ENCODE measurements at places on chromosomes 5 and 9. TPM values are rescaled to one million over a fixed set of nuclear protein-coding genes. Genes with fewer than 3 reads are reported as not detected.
A peak's percentile ranks its signal among the peaks of the same experiment; 100 is the strongest.

- H3K27ac ChIP-seq: no peak overlapping the region
- H3K36me3 ChIP-seq: no peaks in the 10 kb centered on the region
- peak overlapping the region; percentile 89 for H3K4me3 ChIP-seq
Observed at GRCh38 chr9:132242621-132243155, 80.8 kb downstream of the NTNG2 start.

DNA sequence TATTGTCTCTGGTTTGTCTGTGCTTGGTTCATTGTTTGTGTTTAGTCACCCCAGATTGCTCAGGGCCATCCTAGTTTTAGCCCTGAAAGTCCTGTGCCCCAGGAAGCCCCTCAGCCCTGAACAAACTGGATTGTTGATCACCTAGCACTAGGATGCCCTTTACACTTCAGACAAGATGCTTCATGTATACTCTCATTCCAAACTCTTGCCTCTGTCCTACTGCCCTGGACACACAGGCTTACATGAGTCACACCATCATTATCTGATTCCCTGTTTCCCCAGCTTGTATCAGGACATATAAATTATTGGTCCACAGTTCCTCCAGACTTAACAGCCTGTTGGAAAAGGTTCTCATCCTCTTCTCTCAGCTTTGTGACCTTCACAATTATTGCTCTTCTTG lies 120.1 kb downstream of the BAAT start:
- no peak overlapping the region for H3K4me3 ChIP-seq
- no peaks in the 10 kb centered on the region for H3K36me3 ChIP-seq
- H3K27ac ChIP-seq: no peak overlapping the region
- no peaks in the 10 kb centered on the region for H3K27me3 ChIP-seq
- peaks cover 1% of the 10 kb centered on the region for H3K4me1 ChIP-seq

DNA sequence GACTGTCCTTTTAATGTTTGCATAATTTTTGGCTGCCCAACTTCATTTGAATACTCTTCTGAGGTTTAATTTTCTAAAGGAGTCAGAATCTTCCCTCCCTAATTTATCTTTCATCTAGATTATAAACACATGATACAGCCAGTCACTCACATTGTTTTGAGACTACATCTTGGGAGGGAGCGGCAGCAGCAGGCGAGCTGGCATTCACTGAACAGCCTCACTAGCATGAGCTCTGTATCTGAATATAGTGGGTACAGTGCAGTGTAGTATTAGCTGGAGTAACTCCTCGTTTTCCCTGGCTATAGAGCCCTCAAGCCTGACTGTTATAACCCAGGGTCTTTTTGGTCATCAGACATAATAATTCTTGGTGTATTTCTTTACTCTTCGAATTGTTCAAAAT lies 969.2 kb upstream of the COX7C start:
- no peak for DNase-seq
- H3K4me1 ChIP-seq: peaks cover 8% of the 10 kb centered on the region
- H3K27me3 ChIP-seq: no peaks in the 10 kb centered on the region

DNA sequence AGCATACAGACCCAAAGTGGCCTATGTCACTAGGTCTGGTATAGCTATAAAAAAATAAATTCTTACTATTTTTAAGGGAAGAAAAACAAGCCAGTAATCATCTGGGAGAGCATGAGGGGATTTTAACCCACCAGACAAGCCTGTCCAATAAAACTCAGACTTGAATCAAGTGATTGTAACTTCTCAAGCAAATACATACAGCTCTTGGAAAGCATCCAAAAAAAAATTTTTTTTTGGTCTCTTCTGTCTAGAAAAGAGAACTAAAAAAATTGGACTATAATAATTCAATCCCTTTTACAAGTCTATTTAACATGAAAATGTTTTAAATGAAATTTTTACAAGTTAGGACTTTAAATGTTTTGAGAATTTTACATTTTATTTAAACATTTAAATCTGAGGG lies 61.7 kb downstream of the FBXL17 start:
- H3K36me3 ChIP-seq: no peaks in the 10 kb centered on the region
- H3K4me1 ChIP-seq: no peaks in the 10 kb centered on the region
- H3K4me3 ChIP-seq: no peak overlapping the region
- no peaks in the 10 kb centered on the region for H3K27me3 ChIP-seq

GRCh38 chr5:72130351-72130761 lies 23.1 kb downstream of the MAP1B start:
- H3K4me1 ChIP-seq: peaks cover 31% of the 10 kb centered on the region
- H3K27ac ChIP-seq: no peak overlapping the region
- H3K4me3 ChIP-seq: no peak overlapping the region
- no peak for DNase-seq
- H3K36me3 ChIP-seq: peaks cover 7% of the 10 kb centered on the region

- DNase-seq: peak; percentile 57
- H3K4me3 ChIP-seq: no peak overlapping the region
- no peaks in the 10 kb centered on the region for H3K36me3 ChIP-seq
- H3K4me1 ChIP-seq: no peaks in the 10 kb centered on the region
- H3K27ac ChIP-seq: no peak overlapping the region
- peaks cover 6% of the 10 kb centered on the region for H3K27me3 ChIP-seq
Observed at GRCh38 chr5:132500931-132501628, 10.5 kb upstream of the IRF1 start.

GRCh38 chr5:1966461-1966860 lies 83.7 kb upstream of the IRX4 start:
- DNase-seq: no peak
- H3K4me3 ChIP-seq: no peak overlapping the region
- no peaks in the 10 kb centered on the region for H3K36me3 ChIP-seq
- H3K4me1 ChIP-seq: peaks cover 25% of the 10 kb centered on the region

DNA sequence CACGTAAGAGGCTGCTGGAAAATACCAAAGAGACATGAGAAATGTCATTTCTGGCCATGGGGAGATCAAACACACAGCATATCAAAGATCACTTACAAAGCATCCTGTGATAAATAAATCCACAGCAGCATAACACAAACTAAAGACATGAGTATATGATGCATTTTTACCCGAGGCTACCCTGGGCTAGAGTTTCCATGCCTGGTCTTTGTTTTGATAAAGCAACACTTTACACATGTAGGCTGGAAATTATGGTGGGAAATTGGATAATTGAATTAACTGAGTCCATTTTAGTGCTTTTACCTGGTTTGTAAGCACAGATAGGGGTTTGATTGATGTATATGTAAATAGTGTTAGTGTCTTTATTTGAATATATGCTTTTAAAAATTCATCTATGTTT lies 288.4 kb downstream of the AOPEP start:
- no peak for DNase-seq
- no peaks in the 10 kb centered on the region for H3K4me1 ChIP-seq

GRCh38 chr5:155839251-155840037 lies 487.5 kb upstream of the SGCD start:
- no peaks in the 10 kb centered on the region for H3K36me3 ChIP-seq
- H3K4me1 ChIP-seq: no peaks in the 10 kb centered on the region
- no peak overlapping the region for H3K27ac ChIP-seq
- H3K27me3 ChIP-seq: no peaks in the 10 kb centered on the region

DNA sequence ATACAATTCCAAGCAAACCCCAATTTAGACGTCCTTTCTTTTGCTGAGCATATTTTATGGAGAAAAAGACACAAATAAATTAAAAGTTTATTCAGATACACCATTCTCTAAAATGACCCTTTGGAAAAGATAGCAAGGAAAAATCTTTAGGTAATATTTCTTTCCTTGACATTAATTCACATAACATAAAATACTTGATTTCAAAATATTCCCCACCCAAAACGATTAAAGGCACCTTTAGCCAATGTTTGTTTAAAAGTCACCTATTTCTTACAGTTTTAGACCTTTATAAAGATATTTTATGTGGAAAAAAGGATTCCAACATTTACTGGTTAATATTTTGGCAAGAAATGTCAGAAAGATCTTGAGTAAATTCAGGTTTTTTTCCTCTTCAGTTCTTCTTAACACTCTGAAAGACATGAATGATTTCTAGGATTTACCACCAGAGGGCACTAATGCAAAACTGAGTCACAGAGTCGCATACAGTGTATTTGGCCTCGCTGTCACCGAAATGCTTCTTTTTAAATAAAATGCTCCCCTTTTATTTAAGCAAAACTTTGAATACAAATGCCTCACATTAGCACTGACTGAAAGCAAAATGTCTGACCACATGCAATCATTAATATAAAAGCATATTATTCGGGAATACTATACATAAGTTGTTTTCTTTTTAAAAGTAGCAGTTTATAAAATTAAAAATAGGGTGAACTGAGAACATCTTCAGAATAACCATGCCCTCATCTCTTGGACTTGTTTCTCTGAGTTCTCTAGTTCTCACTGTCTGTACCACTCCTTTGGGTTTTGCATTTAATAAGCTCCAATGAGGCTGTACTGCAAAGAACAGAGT lies 122.5 kb downstream of the SLC1A3 start:
- no peak for DNase-seq
- H3K4me3 ChIP-seq: no peak overlapping the region
- no peaks in the 10 kb centered on the region for H3K36me3 ChIP-seq
- H3K27ac ChIP-seq: no peak overlapping the region

GRCh38 chr5:78327761-78328510 lies 32.5 kb upstream of the SCAMP1 start:
- H3K27ac ChIP-seq: no peak overlapping the region
- H3K36me3 ChIP-seq: no peaks in the 10 kb centered on the region
- H3K4me1 ChIP-seq: no peaks in the 10 kb centered on the region
- no peak for DNase-seq

GRCh38 chr5:67999391-67999790 lies 216.2 kb upstream of the PIK3R1 start:
- H3K27me3 ChIP-seq: no peaks in the 10 kb centered on the region
- no peaks in the 10 kb centered on the region for H3K36me3 ChIP-seq
- H3K4me1 ChIP-seq: no peaks in the 10 kb centered on the region
- no peak overlapping the region for H3K27ac ChIP-seq
- no peak for DNase-seq

GRCh38 chr5:173643964-173644363 lies 27.5 kb upstream of the BOD1 start:
- H3K4me3 ChIP-seq: no peak overlapping the region
- no peak overlapping the region for H3K27ac ChIP-seq
- H3K27me3 ChIP-seq: no peaks in the 10 kb centered on the region
- no peak for DNase-seq

DNA sequence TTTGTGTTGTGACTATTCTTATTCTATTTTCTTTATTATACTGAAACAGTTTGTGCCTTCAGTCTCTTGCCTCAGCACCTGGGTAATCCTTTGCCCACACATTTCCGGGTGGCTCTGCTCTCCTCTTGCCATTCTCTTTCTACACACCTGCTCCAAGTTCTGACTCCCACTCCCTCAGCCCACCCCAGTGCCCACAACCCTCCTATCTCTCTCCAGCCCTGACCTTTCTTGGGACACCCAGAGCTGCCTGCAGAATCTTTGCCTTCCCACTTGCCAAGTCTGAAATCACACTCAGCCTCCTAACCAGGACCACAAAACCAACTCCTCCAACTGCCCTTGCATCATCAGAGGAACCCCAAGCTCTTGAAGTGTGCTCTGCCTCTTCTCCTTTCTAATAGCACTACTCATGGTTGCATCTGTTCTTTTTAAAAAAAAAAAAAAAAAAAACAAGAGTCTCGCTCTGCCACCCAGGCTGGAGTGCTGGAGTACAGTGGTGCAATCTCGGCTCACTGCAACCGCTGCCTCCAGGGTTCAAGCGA lies 4.1 kb downstream of the SWI5 start:
- peak overlapping the region; percentile 85 for H3K27ac ChIP-seq
- H3K4me3 ChIP-seq: peak overlapping the region; percentile 43
- DNase-seq: no peak
- H3K4me1 ChIP-seq: peaks cover 39% of the 10 kb centered on the region
- peaks cover 8% of the 10 kb centered on the region for H3K36me3 ChIP-seq
- peaks cover 13% of the 10 kb centered on the region for H3K27me3 ChIP-seq

DNA sequence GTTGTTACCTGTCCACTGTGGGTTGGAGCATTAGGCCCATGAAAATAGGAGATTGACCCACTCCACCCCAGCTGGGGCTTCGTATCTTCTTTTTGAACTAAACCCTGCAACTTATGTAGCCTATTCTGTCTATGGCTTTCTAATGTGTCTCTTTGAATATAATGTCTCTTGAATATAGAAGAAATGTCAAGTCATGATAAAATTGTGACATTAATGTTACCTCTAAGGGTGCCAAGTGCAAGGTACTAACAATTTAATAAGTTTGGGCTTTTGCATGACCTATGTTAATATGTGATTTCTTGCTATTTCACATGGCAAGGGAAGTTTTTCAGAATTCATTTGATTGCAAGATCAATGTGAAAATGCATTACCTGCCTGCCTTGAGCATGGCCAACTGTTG lies 40.4 kb upstream of the PUM3 start:
- H3K27me3 ChIP-seq: peaks cover 2% of the 10 kb centered on the region
- no peaks in the 10 kb centered on the region for H3K4me1 ChIP-seq
- H3K27ac ChIP-seq: no peak overlapping the region
- no peak for DNase-seq
- no peaks in the 10 kb centered on the region for H3K36me3 ChIP-seq

DNA sequence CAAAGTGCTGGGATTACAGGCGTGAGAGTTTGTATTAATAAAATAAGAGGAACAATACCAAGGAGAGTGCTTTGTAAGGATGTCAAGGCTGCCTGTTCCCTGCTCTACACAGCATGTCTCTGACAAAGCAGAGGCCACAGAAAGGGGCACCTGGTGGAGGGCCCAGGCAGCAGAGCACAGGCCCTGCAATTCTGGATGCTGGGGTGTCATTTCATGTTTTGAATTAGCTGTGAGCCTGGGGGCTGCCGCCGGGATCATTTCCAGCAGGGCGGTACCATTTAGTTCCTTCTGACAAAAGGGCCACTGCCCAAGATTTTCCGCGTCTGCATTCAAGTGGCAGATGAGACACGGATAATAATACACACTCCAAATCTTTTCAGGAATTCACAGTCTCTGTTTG lies 396.9 kb downstream of the GADD45G start:
- no peak overlapping the region for H3K4me3 ChIP-seq
- H3K36me3 ChIP-seq: no peaks in the 10 kb centered on the region
- no peak overlapping the region for H3K27ac ChIP-seq
- peaks cover 15% of the 10 kb centered on the region for H3K4me1 ChIP-seq
- DNase-seq: no peak

GRCh38 chr5:90844931-90845330 lies 286.3 kb downstream of the ADGRV1 start:
- no peak for DNase-seq
- H3K4me3 ChIP-seq: no peak overlapping the region
- H3K27ac ChIP-seq: no peak overlapping the region

GRCh38 chr9:69885931-69886330 lies 65.3 kb downstream of the CFAP95 start:
- no peak overlapping the region for H3K27ac ChIP-seq
- DNase-seq: no peak
- no peak overlapping the region for H3K4me3 ChIP-seq
- H3K36me3 ChIP-seq: no peaks in the 10 kb centered on the region
- peaks cover 3% of the 10 kb centered on the region for H3K27me3 ChIP-seq

DNA sequence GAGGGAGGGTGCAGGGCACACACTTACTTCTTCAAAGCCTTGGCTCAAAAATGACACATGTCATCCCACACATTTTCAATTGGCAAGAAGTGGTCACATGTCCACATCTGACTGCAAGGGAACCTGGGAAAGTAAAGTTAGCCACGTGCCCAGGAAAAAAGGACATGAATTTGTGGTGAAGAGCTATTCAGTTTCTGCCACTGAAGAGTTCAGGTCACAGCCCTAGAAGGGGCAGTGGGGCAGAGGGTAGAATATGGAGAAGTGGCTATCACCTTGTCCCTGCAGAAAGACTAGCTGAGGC lies 1.9 kb upstream of the RGS14 start:
- H3K4me3 ChIP-seq: no peak overlapping the region
- no peak for DNase-seq
- peaks cover 25% of the 10 kb centered on the region for H3K27me3 ChIP-seq
- no peak overlapping the region for H3K27ac ChIP-seq
- H3K36me3 ChIP-seq: no peaks in the 10 kb centered on the region

The OBP2B gene
- not detected for total RNA-seq

The ANKRD18B gene
- total RNA-seq: 0.41 TPM

The CERCAM gene
- total RNA-seq: 27.9 TPM

The GFPT2 gene
- 10.1 TPM for total RNA-seq

The FAM81B gene
- 1.2 TPM for total RNA-seq

The HCN1 gene
- not detected for total RNA-seq

The ZNF879 gene
- total RNA-seq: 5.9 TPM
